ELF-1 (cell line): ENCODE measurements at places on chromosomes 16 and 17.

GRCh38 chr17:2049333-2050299 lies 5.3 kb upstream of the HIC1 start:
- peak; percentile 63 for DNase-seq

DNA sequence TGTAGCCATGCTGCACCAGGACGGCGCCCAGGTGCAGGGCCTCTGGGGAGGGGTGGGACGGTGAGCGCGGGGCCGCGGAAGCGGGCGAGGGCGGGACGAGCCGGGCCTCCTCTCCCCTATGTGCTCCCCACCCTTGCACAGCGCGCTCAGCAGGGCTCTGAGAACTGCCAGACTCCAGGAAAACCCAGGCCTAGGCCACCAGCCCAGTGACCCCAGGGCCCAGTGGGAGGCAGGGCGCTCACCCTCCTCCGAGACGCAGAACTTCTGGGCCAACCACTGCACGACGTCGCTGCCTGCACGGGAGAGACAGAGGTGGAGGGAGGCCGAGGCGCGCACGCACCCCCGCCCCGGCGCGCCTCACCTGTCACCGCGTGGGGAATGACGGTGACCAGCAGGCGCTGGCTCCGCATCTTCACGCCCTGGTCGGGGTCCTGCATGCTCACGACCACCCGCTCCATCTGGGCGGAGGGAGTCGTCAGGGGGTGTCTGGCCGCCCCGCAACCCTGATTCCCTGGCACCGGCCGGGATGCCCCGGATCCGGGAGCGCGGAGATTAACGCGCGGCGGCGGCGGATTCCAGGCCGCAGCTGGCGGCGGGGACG lies 603 bp downstream of the RGS11 start:
- DNase-seq = no peak

DNA sequence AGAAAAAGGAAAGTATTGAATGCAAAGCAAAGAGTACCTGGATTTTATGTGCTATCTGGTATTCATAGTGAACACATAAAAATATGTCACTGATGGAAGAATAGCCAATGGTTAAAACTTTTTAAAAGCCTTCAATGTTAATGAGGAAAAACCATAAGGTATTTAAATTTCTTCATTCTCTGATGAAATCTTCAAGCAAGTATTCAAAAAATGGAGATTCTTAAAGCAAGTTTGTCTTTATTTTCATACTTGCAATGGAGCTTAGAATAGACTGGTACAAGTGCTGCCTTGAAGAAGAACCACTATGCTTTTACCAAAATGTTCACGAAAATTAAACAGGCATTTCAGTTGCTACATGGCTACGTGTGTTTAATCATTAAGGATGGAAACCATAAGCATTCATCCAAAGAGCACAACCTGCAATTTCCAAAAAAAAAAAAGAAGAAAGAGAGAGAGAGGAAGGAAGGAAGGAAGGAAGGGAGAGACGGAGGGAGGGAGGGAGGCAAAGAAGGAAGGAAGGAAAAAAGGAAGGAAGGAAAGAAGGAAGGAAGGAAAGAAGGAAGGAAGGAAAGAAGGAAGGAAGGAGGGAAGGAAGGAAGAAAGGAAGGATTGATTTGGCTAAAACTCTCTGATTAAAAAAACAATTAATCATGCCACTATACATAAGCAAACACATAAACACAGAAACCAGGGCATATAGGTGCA lies 17.6 kb downstream of the HS3ST3A1 start:
- no peak for DNase-seq

DNA sequence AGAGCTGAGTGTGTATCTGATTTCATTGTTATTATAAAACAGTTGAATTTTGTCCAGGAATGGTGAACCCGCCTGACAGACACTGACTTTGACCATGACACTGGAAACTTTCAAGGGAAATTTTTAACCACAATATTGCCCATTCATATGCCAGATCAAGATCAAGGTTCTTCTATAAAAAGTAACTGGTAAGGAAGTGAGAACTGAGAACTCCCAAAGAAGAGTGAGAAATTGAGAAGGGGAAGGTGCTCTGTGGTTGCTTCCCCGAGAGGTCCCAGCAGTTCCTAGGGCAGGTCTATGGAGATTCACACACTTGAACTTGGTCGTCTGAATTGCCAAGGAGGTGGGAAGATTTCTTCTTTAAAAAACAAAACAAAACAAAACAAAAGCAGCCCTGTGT lies 27.3 kb downstream of the SLC6A4 start:
- no peak for DNase-seq

- no peak for DNase-seq
Measured at GRCh38 chr17:17744116-17744515, 62.9 kb downstream of the RAI1 start.

DNA sequence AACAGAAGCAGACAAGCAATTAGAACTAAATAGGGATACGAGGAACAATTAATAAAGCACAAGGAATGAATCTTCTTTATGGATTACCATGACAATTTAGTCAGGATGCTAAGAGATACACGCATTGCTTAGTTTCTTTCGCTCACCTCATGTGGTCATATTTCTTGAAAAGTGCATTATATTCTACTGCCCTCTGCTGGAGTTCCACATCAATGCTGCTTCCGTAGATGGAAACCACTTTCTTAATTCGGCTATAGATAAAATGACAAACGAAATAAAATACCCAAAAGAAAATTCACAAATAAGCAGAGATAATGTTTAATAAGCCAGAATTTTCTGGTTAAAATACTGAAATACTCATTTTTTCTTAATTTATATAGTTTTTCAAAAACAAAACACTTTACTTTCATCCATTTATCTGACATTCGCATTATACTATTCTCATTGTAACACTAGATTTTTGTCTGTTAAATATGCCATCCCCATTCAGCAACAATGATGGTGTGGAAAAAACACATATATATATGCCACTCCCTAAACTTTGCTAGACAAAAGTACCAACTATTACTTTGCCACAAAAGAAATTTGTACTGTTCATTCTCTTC lies 22.0 kb upstream of the PHLPP2 start:
- no peak for DNase-seq

DNA sequence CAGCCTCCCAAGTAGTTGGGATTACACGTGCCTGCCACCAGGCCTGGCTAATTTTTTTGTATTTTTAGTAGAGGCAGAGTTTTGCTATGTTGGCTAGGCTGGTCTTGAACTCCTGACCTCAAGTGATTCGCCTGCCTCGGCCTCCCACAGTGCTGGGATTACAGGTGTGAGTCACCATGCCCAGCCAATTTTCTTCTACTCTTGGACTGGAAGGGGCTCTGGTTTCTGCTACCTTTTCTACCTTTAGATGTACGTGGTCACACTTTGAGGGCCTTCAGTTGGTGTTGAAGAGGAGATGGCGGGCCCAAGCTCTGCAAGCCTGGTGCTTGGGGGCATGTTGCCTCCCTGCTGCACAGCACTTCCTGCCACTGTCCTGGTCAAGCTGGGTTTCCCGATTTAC lies 173.6 kb downstream of the PRKCA start:
- peak; percentile 27 for DNase-seq

GRCh38 chr17:2023692-2024571 lies 1.2 kb downstream of the RTN4RL1 start:
- peak; percentile 80 for DNase-seq
